ACHN (cell line): ENCODE measurements at places on chromosomes 12 and 14.

GRCh38 chr14:25394791-25395391 is 344.9 kb upstream of the STXBP6 start:
- DNase-seq, result no peak

GRCh38 chr12:41100572-41100971 is 87.5 kb upstream of the PDZRN4 start:
- DNase-seq, result no peak

DNA sequence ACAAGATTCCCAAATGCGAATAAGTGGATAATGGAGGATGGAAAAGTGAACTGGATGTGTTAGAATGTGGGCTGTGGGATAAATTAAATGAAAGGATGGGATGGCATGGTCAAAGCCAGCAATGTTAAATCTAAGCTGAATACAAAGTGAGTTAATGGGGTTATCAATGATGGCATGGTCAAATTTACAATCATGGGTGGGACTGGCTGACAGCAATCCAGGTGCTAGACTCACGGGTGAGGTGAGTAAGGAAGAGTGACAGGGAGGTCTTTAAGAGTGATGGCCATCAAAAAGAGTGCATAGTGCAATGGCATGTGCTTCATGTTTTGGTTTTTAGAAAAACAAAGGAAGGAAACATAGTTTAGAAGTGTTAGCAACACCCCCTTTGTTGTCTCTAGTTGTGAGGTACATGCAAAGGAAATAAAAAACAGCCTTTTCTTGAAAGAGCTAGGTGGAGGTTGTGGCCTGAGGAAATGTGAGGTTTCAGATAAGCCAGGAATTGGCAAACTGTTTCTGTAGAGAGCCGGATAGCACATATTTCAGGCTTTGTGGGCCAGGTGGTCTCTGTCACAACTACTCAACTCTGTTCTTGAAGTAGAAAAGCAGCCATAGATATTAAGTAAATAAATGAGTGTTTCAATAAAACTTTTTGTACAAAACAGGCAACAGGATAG is 328.7 kb downstream of the RPL10L start:
- DNase-seq, result no peak

DNA sequence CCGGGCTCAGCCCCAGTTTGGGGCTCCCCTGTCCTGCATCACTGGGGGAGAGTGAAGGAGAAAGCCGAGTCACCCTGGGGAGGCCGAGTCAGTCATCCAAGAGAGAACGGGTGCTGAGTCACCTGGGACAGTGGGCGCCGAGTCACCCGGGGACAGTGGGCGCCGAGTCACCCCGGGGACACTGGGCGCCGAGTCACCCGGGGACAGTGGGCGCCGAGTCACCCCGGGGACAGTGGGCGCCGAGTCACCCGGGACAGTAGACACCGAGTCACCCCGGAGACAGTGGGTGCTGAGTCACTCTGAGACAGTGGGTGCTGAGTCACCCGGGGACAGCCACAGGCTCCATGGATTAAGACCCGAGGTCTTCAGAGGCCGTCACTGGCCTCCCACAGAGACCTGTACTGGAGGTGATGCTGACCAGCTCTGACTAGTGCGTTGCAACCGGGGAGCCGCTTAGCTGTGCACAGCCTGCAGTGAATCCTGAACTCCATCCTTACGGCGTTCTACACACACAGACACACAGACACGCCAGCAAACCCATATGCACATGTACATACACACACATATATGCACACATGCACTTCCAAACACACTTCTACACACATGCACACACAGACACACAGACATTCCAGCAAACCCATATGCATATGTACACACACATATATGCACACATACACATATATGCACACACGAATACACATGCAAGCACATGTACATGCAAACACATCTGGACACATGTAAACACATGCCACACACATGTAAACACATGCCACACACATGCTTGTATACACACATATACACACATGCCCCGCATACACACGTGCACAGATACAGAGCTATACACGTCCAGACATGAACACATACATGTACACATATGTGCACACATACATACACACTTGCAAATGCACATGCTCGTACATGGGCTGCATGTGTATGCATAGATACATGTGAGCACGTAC is 64.9 kb upstream of the GALNT9 start:
- peak; percentile 49 for DNase-seq

GRCh38 chr12:69383074-69383473 is 23.5 kb downstream of the YEATS4 start:
- DNase-seq, result no peak

GRCh38 chr14:58491593-58491992 is 64.1 kb downstream of the KIAA0586 start:
- no peak for DNase-seq
